ENCODE measurements at places on chromosomes 13 and 19.

GRCh38 chr19:32653599-32653915 is 21.4 kb downstream of the ANKRD27 start:
- no peak for DNase-seq

- DNase-seq = no peak
These were observed 59.8 kb upstream of the MED4 start for GRCh38 chr13:48154671-48155070.

- peak; percentile 32 for DNase-seq
These were observed 277.9 kb downstream of the ZNF536 start for GRCh38 chr19:30649934-30650614.

GRCh38 chr19:33740811-33741396 is 55.8 kb upstream of the KCTD15 start:
- DNase-seq = peak; percentile 10

DNA sequence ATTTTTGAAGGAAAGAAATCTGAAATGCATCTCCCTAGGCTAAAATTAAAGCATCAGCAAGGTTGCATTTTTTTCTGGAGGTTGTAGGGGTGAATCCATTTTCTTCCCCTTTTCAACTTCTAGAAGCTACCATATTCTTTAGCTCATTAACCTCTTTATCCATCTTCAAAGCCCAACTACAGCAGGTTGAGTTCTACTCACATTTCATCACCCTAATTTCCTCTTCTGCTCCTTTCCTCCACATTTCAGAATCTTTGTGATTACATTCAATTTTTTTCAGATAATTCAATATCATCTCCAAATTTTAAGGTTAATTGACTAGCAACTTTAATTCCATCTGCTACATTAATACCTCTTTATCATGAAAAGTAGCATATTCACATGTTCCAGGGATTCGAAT is 2655.7 kb upstream of the PCDH20 start:
- no peak for DNase-seq

DNA sequence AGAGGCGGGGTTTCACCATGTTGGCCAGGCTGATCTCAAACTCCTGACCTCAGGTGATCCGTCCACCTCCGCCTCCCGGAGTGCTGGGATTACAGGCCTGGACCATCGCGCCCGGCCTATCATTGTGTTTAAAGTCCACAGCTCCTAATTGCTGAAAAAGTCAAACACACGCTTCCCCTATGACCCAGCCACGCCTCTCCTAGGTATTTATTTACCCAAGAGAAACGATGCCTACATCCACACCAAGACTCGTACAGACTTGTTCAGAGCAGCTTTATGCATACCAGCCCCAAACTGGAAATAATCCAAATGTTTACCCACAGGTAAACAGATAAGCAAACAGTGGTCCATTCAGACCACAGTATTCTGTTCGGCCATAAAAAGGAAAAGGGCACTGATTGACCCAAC is 15.1 kb downstream of the ZNRF4 start:
- no peak for DNase-seq

DNA sequence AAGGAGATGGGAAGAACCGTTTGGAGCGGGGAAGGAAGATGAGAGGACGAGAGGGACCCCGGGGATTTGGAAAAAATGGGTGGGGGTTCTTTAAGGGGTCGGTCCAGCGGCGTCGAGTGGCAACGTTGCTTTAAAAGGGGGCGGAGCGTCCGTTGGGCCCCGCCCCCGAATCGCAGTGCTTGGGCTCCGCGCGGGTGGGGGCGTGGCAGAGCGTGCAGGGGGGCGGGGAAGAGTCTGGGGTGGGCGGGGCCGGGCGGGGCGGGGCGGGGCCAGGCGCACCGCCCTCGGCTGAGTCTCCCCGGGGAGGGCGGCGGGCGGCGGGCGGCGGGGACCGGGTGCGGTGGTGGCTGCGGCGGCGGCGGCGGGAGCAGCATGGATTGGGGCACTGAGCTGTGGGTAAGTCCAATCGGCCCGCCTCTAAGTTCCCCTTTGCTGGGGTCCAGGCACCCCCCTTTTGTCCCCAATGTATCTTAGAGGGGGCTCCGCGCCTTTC is at the start of gene TRIP10:
Gene TRIP10 (plus strand): TSS at position 291 of the 493 bp plus-strand sequence. CDS start 82 bp downstream, at position 373.
- peak; percentile 80 for DNase-seq

GRCh38 chr19:16516923-16517610 is 20.9 kb downstream of the C19orf44 start:
- DNase-seq = no peak
